ENCODE measurements at places on chromosomes 16 and 17. TPM values are rescaled to one million over a fixed set of nuclear protein-coding genes. Genes with fewer than 3 reads are reported as not detected.

The CCDC78 gene
- polyA plus RNA-seq: 1.1 TPM

The TBC1D3K gene
- polyA plus RNA-seq: 3.8 TPM

The C17orf78 gene
- not detected for polyA plus RNA-seq

The TERB1 gene
- not detected for polyA plus RNA-seq

The NHLRC4 gene
- polyA plus RNA-seq: 7.2 TPM

The VPS9D1 gene
- polyA plus RNA-seq: 12.9 TPM

All from right renal pelvis (tissue), 4 donors.